ENCODE measurements at places on chromosomes 7 and 10.

DNA sequence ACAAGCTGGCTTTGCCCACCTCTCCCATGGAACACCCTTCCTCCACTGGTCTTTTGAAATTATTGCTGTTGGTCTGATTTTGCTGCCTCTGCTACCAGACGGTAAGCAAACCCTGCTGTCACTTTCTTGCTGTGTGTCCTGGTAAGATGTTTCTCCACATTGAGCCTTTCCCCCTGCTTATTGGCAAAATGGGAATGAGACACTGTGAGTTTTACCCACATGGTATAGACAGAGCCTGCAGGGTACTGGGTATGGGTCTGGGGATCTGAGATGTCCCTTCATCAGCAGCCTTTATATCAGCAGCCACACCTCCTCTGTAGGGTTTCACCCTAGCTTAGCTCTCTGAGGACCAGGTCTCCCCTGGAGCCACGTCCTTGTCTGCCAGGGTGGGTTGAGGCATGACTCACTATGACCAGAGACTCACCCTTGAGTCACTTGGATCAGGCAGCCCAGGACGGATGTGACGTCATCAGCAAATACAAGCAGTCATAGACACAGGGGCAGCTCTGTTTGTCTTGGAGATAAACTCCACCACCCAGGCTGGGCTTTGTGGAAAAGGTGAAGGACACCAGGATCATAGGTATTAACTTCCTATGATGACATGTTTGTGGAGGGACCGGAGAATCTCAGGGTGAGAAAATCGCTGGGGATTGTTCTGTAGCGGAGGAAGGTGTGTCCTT is 17.9 kb upstream of the BAIAP2L1 start:
- no peak for DNase-seq

DNA sequence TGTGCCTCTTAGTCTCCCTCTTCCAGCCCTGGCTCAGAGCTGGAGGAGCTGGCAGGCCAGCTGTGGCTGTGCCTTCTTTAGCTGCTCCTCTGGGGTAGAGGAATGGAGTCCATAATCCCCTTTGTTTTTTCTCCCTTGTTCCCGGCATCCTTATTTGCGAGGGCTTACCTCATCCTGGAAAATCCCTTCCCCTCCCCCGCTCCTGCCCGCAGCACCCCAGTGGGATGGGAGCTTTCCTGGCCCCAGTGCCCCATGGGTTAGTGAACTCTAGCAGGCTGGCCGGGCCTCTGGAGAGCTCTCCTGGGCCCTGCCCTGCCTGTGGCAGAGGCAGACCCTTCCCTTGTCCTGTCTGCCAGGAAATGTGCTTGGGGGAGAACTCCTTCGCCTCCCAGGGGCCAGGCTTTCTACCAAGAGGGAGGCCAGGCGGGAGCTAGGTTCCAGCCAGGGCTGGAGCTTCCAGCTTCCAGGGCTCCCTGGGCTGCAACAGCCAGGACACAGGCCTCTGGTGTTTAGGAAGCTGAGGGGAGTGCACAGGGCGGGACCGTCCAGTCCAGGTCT is 16.5 kb upstream of the TRIM8 start:
- no peak for DNase-seq

DNA sequence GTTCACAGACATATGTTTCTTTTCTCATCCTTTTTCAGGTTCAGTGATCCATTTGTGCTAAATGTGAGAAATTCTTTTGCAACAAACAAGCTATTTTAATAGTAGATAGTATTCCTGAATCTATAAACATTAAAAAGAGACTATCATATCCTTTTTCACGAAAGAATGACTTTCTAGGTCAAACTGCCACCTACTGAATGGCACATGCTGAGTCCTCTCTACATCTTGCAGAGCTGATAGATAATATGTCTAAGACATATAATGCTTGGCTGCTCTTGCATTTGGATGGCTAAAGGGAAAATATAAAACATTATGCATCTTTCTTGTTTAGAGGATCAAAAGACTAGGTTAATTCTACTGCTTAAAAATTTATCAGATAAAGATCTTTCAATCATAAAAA is 114.1 kb upstream of the SLC26A5 start:
- DNase-seq = no peak

DNA sequence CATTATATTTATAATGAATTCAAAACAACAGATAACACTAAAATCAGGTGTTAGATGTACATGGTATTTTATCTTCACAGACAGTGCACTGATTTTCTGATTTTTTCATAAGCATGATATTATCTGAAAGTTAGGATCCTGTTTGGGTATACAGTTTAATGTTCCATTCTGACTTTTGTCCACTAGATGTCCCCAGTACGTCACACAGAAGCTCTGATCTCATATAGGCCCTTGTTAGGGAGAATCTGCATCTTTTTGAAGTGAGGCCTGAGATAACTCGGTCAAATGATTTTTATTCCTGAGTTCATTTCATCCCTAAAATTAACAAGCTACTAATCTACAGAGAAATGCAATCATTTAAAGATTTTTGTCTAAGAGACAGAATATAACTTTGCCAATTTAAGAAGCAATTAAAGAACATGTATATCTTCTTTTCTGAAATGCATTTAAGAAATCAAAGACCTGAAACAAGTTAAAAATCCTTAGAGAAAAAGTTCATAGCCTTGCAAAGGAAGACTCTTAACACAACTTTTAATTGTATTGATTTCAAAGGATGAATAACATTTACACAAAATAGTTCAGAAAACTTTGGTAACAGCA is 72.0 kb upstream of the TES start:
- DNase-seq = no peak

DNA sequence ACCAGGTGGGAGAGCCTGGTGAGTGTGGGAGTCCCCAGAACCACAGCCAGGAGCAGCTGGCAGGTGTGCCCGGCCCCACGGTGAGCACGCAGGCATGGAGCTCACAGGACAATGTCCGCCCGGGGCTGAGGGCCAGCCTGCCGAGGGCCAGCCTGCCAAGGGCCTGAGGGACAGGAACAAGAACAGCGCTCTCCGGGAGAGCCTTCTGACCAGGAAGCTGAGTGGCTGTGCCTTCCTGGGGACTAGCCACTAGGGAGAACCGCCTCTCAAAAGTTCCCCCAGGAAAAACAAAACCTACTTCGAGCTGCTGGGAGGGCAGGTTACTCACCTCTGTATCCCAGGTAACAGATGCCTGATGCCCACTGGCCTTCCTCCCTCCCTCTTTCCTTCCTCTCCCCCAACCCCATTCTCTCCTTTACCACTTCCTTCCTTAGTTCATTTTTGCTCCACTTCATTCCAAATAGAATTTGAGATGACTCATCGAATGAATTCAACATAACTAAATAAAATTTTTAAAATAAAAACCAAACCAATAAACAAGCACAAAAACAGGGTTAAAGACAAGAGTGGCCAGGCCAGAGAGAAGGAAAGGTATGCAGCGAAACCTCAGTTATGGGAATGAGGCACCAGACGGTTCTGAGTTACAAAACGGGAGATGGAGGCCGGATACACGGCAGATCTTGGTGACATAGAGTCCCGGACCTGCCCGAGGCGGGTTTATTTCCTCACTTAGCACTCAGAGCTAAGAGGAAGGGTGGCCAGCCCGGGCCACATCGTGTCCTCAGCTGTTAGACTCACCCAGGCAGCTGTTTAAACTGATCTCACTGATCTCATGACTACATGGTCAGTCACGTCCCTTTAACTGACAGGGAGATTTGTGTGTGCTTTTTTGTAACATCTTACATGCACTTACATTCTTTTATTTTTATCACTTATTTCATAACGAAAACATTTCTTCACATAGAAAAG is 128.5 kb downstream of the TNS3 start:
- no peak for DNase-seq

- no peak for DNase-seq
Observed at GRCh38 chr10:68082872-68083271, 7.8 kb upstream of the HERC4 start.
